ENCODE measurements at places on chromosomes 3 and 15. TPM values are rescaled to one million over a fixed set of nuclear protein-coding genes. Genes with fewer than 3 reads are reported as not detected.

The STRA6 gene
- not detected for polyA plus RNA-seq

- no peaks in the 10 kb centered on the region for H3K4me1 ChIP-seq
- H3K36me3 ChIP-seq = no peaks in the 10 kb centered on the region
- no peak overlapping the region for H3K27ac ChIP-seq
- no peaks in the 10 kb centered on the region for H3K27me3 ChIP-seq
- no peak for DNase-seq
These were observed 238.6 kb downstream of the MEX3B start for GRCh38 chr15:81807186-81807585.

The STRIT1 gene
- not detected for polyA plus RNA-seq

DNA sequence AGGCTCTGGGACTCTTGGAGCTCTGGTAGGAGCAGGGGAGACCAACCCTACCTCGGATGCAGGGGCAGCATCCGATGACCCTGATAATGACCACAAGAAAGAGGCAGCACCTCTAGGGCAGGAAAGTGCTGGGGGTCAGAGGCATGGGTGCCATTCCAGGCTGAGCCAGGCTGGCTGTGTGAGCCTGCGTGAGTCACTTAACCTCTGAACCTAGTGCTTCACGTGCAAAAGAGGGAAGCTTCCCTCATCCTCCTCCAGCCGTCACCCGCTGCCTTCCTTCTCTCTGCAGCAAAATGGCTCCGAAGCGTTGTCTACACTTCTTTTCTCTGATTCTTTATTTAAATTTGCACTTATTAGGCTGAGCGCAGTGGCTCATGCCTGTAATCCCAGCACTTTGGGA, 35.5 kb downstream of the ZDHHC19 start:
- H3K4me1 ChIP-seq = no peaks in the 10 kb centered on the region
- H3K27me3 ChIP-seq = no peaks in the 10 kb centered on the region
- no peak for DNase-seq
- H3K36me3 ChIP-seq = no peaks in the 10 kb centered on the region

DNA sequence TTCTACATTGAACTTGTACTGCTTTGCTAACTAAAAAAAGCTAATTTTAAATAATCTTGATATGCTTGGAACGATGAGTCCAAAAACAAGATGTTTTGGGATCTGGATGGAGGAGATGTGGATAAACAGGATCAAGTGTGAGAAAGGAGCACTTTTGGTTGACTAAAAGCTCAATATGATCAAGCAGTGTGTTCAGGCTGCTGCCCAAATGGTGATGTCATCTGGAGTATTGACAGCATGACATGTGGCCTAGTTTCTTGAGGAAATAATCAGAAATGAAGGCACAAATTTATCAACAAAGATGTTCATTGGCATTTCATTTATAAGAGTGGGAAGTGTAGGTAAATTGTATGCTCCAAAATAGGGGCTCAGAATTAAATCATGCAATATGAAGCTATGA, 161.2 kb downstream of the SOX2 start:
- H3K27me3 ChIP-seq = no peaks in the 10 kb centered on the region
- H3K4me1 ChIP-seq = no peaks in the 10 kb centered on the region
- no peak for DNase-seq

The SLC9C1 gene
- not detected for polyA plus RNA-seq

The ZKSCAN7 gene
- polyA plus RNA-seq = 1.8 TPM

DNA sequence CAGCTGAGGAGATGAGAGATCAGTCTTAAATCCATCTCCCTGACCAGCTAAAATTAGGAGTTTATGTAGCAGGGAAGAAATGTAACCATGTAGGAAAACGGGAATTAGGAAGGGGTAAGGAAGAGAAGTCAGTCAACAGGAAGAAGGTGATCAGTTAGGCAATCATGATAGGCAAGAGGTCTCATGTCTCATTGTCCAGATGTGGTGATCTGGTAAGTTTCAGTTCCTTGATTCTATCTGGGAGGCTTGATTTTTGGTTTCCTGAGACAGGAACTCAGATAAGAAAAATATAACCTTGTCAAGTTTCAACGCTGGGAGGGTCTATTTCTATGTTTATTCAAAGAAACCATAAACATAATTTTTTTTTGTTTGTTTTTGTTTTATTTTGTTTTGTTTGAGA, 40.3 kb upstream of the TBC1D5 start:
- H3K27me3 ChIP-seq = no peaks in the 10 kb centered on the region
- DNase-seq = no peak
- H3K27ac ChIP-seq = no peak overlapping the region
- H3K4me3 ChIP-seq = no peak overlapping the region
- no peaks in the 10 kb centered on the region for H3K4me1 ChIP-seq

- H3K27ac ChIP-seq = no peak overlapping the region
- DNase-seq = no peak
- no peaks in the 10 kb centered on the region for H3K36me3 ChIP-seq
- H3K27me3 ChIP-seq = no peaks in the 10 kb centered on the region
- H3K4me3 ChIP-seq = no peak overlapping the region
These were observed 117.5 kb downstream of the PDCD6IP start for GRCh38 chr3:33915796-33916546.

DNA sequence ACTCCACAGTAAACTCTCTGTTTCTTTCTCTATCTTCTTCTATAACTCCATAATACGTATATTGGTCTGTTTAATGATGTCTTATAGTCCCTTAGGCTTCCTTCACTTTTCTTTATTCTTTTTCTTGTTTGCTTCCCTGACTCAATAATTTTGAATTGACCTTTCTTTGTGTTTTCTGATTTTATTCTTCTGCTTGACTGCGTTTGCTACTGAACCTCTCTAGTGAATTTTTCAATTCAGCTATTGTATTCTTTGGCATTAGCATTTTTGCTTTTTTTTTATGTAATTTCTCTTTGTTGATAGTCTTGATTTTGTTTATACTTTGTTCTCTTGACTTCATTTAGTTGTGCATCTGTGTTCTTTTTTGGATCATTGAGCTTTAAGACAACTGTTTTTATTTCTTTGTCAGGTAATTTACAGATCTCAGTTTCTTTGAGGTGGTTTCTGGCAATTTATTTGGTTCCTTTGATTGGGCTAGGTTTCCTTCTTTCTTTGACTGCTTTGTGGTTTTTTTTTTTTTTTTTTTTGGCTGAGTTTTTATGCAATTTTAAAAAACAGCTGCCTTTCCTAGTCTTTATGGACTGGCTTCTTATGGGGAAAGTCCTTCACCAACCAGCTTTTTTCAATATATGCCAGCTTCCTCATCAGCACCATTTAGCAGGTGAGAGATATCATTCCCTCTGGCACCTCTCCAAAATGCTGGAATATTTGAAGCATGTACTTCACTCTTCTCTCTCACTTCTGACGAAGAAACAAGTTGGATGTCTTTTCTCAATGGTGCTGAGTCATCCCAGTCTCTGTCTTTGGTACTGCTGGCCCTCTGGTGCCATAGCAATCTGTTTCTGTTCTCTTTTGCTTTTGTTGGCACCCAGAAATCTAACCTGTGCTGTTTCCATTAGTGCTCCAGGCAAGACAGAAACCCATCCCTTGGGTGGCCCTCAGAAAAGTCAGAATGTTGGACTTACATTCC, 17.6 kb downstream of the RSRC1 start:
- H3K36me3 ChIP-seq = peaks cover 11% of the 10 kb centered on the region
- no peaks in the 10 kb centered on the region for H3K4me1 ChIP-seq
- H3K27ac ChIP-seq = no peak overlapping the region
- DNase-seq = no peak
- no peaks in the 10 kb centered on the region for H3K27me3 ChIP-seq

The SLC33A1 gene
- polyA plus RNA-seq = 2.8 TPM

The FANCD2OS gene
- polyA plus RNA-seq = not detected

GRCh38 chr15:72173401-72173800, 24.2 kb downstream of the GRAMD2A start:
- DNase-seq = no peak
- H3K36me3 ChIP-seq = no peaks in the 10 kb centered on the region
- no peak overlapping the region for H3K4me3 ChIP-seq
- no peaks in the 10 kb centered on the region for H3K4me1 ChIP-seq

GRCh38 chr15:68028137-68028887, 25.8 kb upstream of the PIAS1 start:
- H3K27ac ChIP-seq = no peak overlapping the region
- H3K27me3 ChIP-seq = no peaks in the 10 kb centered on the region
- no peak overlapping the region for H3K4me3 ChIP-seq
- H3K36me3 ChIP-seq = no peaks in the 10 kb centered on the region
- no peak for DNase-seq

The NTRK3 gene
- not detected for polyA plus RNA-seq

- H3K4me1 ChIP-seq = peaks cover 19% of the 10 kb centered on the region
- H3K36me3 ChIP-seq = no peaks in the 10 kb centered on the region
- H3K27me3 ChIP-seq = no peaks in the 10 kb centered on the region
- no peak for DNase-seq
- no peak overlapping the region for H3K4me3 ChIP-seq
These were observed 234.4 kb upstream of the ADAMTS9 start for GRCh38 chr3:64922213-64922612.

- H3K36me3 ChIP-seq = no peaks in the 10 kb centered on the region
- no peaks in the 10 kb centered on the region for H3K27me3 ChIP-seq
- H3K27ac ChIP-seq = no peak overlapping the region
These were observed 73.9 kb upstream of the CHRNB4 start for GRCh38 chr15:78714890-78715289.

DNA sequence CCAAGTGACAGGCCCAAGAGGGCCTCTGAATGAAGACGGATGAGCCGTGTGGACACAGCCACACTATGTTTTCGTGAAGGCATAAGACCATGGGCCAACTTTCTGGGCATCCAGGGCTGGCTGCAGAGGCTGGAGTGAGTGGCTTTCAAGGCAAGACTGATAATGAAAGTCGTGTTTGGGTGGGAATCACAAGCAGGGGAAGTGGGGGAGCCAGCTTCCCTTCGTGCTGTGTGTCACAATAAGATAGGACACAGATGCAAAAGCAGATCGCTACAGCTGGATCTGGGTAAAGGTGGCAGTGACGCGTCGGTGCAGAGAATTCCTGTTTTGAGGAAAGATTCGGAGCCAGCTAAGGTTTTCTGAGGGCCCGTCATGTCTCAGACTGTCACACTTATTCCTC, 309.8 kb upstream of the CTDSPL start:
- no peaks in the 10 kb centered on the region for H3K27me3 ChIP-seq
- no peak for DNase-seq

The CHRM5 gene
- 0.01 TPM for polyA plus RNA-seq
